ENCODE measurements at places on chromosomes 1 and 21. TPM values are rescaled to one million over a fixed set of nuclear protein-coding genes. Genes with fewer than 3 reads are reported as not detected.

- peak; percentile 75 for DNase-seq
Observed at GRCh38 chr1:110647254-110647891, 27.4 kb downstream of the KCNA3 start.

- no peak for DNase-seq
Observed at GRCh38 chr21:15552914-15553494, 176.8 kb upstream of the USP25 start.

GRCh38 chr1:56719171-56719570 lies 74.1 kb downstream of the PRKAA2 start:
- no peak for DNase-seq

GRCh38 chr1:59598120-59598440 lies 216.7 kb upstream of the HOOK1 start:
- no peak for DNase-seq

The IL20 gene
- not detected for total RNA-seq

- peak; percentile 16 for DNase-seq
Observed at GRCh38 chr1:34825455-34826091, 32.8 kb downstream of the GJA4 start.

DNA sequence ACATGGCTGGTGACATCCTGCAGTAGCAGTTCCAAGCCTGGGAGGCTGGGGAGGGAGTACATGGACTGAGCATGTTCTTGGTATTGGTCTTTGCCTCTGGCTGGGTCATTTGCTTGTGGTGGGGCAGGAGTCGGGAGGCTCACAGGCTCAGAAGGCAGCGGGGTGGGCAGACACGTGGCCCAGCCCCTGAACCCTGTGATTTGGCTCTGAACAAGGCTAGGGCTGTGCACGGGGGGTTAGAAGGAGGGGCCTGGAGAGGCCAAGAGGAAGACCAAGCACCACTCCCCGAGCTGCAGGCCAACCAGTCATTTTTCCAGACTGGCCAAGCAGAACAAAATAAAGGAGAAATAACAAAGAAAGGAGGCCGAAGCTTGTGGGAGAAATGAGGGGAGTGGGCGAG lies 9.7 kb upstream of the PRELP start:
- no peak for DNase-seq

DNA sequence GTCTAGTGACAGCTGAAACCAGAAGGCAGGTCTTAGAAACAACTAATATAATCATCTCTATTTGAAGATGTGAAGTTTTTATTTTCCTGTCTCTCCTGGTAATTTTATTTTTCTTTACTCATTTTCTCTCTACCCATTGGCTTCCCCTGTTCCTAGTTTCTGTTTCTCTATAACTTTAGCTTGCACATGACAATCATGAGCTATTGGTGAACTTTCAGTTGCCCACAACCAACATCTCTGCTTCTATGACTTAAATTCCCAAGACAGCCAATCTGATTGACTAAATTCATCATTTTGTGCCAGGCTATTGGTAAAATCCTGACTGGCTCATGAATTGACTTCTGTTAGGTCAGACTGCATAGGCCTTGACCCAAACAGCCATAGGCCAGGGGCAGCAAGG lies 13.7 kb upstream of the ACADM start:
- DNase-seq: no peak

DNA sequence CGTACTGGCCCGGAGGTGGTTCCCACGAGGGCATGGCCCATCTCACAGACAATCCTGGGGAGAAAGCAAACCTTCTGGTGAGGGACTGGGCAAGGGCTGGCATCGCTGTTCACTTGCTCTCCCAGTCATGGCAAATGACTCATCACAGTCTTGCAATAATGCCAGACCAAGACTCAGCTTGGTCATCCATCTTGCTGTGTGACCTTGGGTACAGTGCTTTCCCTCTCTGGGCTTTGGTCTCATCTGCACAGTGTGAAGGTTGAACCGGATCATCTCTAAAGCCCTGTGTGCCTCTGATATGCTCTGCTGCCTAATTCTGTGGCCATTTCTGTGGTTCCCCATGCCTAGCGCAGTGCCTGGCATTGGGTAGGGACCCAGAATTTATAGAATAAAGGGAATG lies 143.6 kb upstream of the CD34 start:
- no peak for DNase-seq

DNA sequence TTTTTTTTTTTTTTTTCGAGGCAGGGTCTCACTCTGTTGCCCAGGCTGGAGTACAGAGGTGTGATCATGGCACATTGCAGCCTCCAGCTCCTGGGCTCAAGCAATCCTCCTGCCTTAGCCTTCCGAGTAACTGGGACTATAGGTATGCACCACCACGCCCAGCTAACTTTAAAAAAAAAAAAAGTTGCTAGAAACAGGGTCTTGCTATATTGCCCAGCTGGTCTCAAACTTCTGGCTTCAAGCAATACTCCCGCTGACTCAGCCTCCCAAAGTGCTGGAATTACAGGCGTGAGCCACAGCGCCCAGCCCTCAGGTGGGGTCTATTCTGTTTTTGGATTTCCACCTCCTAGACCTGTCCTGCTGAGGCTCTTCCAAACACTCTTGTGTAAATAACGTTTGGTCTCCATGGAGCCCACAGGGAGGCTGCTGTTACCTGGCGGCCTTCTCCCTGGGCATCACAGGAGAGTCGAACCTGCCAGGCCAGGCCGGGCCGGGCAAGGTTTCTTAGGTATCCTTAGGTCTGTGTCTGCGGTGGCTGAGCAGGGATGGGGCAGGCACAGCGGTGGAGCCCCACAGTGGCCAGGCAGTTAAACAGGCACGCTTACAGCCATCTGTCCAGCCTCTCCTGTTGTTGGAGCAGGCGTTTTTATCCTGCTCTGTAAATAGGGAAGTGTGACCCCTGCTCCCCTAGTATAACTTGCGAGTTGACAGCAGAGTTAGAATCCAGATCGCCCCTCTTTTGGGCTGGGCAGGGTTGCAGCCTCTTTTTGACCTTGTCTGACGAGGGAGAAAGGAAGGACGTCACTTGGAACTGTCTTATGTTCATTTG lies 18.8 kb downstream of the PLEKHM2 start:
- DNase-seq: no peak

The WDR64 gene
- total RNA-seq: not detected

DNA sequence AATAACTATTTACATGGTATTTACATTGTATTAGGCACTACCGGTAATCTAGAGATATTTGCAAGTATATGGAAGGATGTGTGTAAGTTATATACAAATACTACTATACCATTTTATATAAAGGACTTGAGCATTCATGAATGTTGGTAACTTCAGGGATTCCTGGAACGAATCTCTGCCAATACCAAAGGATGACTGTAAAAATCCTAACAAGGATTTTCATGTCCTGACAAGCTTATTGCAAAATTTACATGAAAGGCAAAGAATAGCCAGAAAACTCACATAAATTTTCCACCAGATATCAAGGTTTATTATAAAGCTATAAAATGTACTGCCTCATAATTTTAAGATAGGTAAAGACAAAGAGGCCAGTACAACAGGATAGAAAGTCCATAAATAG lies 325.2 kb upstream of the NRIP1 start:
- DNase-seq: no peak

The ASTN1 gene
- 0.10 TPM for total RNA-seq

The SRGAP2C gene
- total RNA-seq: 23.4 TPM

DNA sequence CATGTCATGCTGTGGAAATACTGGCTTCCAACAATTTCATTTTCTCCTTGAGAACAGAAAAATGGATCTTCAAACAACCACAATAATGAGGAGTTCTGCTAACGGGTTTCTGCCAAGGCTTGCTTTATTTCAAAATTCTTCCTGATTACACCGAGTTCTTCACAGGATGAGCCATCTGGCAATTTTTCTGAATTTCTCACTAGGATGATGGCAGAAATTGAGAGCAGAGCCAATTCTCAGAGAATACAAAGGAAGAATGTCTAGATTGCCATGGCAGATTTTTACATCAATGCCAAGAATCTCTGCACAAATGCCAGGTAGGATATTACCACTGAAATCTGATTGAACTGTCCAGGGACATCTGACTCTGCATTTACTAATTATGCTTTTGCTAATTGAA lies 619.0 kb upstream of the CHRM3 start:
- no peak for DNase-seq

The HPCAL4 gene
- 0.31 TPM for total RNA-seq

DNA sequence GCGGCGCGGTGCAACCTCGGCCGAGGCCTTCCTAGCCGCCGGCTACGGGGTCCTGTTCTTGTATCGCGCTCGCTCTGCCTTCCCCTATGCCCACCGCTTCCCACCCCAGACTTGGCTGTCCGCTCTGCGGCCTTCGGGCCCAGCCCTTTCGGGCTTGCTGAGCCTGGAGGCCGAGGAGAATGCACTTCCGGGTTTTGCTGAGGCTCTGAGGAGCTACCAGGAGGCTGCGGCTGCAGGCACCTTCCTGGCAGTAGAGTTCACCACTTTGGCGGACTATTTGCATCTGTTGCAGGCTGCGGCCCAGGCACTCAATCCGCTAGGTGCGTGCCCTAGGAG lies 379 bp downstream of the PPCS start:
- DNase-seq: peak; percentile 62

- no peak for DNase-seq
Observed at GRCh38 chr1:160328184-160328583, 14.9 kb downstream of the COPA start.

GRCh38 chr1:87829360-87829759 lies 500.7 kb downstream of the LMO4 start:
- DNase-seq: no peak

The PLD5 gene
- total RNA-seq: 0.55 TPM

The SPRR1B gene
- total RNA-seq: 0.73 TPM

GRCh38 chr1:84691122-84691783 lies 992 bp upstream of the SSX2IP start:
- no peak for DNase-seq

GRCh38 chr1:87143413-87144135 lies 185.1 kb upstream of the LMO4 start:
- DNase-seq: no peak

The LCE2B gene
- total RNA-seq: not detected

- no peak for DNase-seq
Observed at GRCh38 chr1:166811691-166812090, 27.6 kb upstream of the POGK start.

The ERI3 gene
- 46.9 TPM for total RNA-seq
